ENCODE measurements at places on chromosomes 6 and 20.

- DNase-seq, result no peak
These were observed 251.8 kb upstream of the CITED2 start for GRCh38 chr6:139625998-139626975.

- DNase-seq, result no peak
These were observed 679 bp upstream of the RING1 start for GRCh38 chr6:33207552-33208090.

DNA sequence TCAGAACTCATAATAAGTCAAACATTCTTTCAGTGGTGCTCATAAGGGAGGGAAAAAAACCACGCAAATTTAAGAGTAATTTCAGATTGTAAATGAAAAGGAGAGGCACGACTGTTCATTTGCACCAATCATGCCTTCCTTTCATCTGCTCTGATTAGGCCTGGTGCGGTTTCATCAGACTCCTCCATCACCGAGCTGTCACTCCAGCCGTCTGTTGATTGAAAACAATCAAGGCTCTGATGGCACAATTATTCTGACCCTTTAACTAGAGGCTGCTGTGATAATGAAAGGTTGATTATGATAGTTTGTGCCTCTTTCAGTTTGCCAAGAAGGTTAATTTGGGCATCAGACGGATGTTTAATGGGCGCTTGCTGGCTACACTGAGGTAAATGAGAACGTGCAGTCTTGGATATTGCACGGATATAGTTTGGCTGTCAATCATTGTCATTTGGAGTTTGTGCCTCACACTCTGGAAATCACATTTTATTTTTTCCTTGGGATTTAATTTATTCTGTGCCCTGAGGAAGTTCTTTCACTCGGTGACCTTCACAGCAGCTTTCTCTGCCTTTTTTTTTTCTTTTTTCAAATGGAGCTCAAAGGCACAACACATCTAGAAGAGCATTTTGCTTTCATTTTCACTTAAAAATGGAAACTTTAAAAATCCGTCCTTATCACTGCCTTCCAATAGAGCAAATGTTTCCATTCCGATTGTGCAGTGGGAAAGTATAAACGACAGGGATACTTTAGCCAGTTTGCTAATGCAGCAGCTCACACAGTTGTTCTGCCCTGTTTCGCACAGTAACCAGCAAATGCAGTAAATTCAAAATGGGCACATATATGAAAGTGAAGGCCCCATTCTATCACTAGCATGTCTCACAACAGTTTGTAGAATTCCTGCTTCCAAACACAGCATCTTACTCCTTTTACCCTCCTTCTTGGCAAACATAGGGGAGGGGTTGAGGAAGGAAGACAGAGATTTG lies 172.8 kb downstream of the KLHL32 start:
- DNase-seq, result no peak

DNA sequence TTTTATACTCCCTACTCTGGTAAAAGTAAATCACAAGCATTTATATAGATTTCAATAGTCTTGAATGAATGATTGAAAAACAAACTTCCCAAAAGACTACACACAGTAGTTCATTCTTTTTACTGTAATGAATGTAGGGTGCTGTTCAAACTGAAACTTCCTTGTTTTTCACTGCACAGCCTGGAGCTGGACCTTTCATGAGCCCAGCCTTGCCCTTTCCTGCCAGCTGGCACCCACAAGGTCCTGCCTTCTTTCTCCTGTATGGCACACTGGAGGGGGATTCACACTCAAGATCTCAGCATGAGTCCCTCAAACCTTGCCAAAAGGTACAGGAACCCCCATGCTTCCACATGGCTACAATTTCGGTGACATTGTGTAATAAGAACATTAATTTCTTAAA lies 50.9 kb downstream of the COL12A1 start:
- no peak for DNase-seq

GRCh38 chr20:17655865-17656479 lies 26.1 kb downstream of the RRBP1 start:
- no peak for DNase-seq
